Activated CD4-positive, alpha-beta memory T cell treated with anti-CD3 and anti-CD28 coated beads for 36 hours (primary cell): ENCODE measurements at places on chromosomes 3 and 15. TPM values are rescaled to one million over a fixed set of nuclear protein-coding genes. Genes with fewer than 3 reads are reported as not detected.

DNA sequence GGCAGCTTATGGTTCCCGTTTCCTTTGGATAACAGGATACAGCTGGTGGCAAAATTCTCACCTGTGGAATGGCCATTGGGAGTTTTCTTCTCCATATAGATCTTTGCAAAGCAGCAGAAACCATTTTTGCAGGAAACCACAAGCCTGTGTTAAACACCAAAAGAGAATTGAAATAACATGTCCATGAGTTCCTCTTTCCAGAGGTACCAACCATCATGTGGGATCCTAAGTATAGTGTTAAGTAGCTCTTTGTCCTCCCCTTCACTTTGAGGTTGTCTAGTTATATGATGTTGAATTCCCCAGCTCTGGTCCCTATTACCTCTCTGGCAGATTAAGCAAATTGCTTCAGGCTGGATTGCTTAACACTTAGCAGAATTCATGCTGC, 94.9 kb downstream of the AKAP13 start:
- H3K36me3 ChIP-seq = no peaks in the 10 kb centered on the region
- no peak for DNase-seq
- no peak overlapping the region for H3K4me3 ChIP-seq
- H3K27ac ChIP-seq = no peak overlapping the region

DNA sequence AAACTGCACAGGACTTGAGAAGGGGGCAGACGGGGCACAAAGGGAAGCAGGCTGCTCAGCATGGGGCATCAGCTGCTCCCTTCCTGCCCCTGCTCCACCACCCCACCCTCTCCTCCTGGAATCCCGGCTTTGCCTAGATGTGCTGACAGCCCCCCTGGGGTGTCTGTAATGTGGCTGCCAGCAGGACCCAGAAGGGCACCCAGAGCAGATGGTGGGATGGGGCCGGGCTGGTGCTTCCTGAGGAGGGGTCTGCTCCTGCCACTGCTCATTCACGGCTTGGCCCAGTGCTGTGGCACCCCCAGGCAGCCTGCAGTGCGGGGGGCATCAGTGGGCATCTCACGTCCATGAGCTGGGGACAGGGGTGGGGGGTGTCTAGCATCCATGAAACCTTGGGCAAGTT, 10.2 kb downstream of the H1-8 start:
- no peak overlapping the region for H3K4me3 ChIP-seq
- H3K36me3 ChIP-seq = no peaks in the 10 kb centered on the region
- no peak overlapping the region for H3K27ac ChIP-seq
- H3K4me1 ChIP-seq = peaks cover 3% of the 10 kb centered on the region
- H3K27me3 ChIP-seq = no peaks in the 10 kb centered on the region

DNA sequence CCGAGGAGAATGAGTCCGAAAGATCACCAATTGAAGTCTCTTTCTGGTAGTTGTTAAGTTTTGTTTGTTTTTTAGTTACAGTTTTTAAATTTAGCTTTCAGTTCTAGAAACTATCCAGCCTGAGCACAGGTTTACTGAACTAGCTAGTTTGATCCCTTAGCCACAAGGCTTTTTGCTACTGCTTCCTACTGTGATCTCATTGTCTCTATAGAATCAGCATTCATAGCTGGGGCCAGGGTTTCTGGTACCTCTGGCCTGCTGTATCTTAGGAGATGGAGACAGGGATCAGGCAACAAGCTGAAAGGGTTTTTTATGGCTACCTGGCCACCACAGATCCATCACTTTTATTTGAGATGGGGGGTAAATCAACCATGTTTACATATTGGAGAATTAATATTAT, 37.0 kb downstream of the GOLM2 start:
- no peak overlapping the region for H3K27ac ChIP-seq
- H3K4me3 ChIP-seq = no peak overlapping the region
- no peaks in the 10 kb centered on the region for H3K4me1 ChIP-seq
- DNase-seq = no peak
- H3K27me3 ChIP-seq = no peaks in the 10 kb centered on the region

The NRG4 gene
- not detected for total RNA-seq

The FOXB1 gene
- total RNA-seq = 2.0 TPM

The IL5RA gene
- total RNA-seq = 0.15 TPM

The TGM4 gene
- total RNA-seq = not detected
